SK-N-DZ (cell line): ENCODE measurements at places on chromosomes 12 and 14.

- no peak for DNase-seq
Measured at GRCh38 chr12:9096563-9097176, 19.0 kb downstream of the A2M start.

GRCh38 chr12:70756118-70756517, 118.9 kb upstream of the PTPRB start:
- DNase-seq, result no peak

GRCh38 chr12:75642226-75642625, 130.8 kb upstream of the KRR1 start:
- no peak for DNase-seq

- no peak for DNase-seq
Measured at GRCh38 chr14:101130861-101131260, 227.3 kb upstream of the RTL1 start.

GRCh38 chr12:10115890-10116289, 14.1 kb downstream of the CLEC7A start:
- DNase-seq, result no peak

- peak; percentile 40 for DNase-seq
Measured at GRCh38 chr14:89973234-89973823, 17.6 kb downstream of the TDP1 start.

DNA sequence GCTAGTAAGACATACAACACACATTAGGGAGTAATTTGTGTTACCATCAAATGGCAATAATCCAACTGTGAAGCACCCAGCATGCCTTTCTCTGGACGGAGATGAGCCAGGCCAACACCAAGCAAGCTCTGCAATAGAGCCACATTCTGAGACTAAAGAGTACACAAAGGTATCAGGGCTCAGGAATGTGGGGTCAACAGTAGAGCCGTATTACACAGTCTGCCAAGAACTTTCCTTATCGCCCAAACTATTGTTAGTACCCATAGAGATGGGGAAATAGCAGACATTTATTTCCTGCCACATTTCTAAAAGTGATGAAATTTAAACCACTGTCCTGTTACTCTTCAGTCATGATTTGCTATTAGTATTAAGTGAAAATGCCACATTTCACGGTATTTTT, 113.7 kb downstream of the BMP4 start:
- DNase-seq, result no peak

DNA sequence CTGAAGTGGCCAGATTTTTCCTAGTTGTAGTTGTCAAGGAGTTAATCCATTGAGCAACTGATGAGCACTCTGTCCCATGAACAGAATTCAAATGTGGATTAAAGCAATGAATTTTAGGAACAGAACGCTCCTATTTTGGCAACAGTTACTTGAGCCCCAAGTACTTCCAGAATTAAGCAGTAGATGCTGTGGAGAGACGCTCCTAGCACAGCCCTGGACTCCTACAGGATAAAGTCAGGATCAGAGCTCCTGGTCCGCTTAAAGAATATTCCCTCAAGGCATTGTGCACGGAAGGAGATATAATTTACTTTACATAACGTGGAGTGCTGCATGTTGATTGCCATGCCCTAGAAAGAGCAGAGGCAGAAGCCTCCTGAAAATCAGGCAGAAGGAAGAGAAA, 53.4 kb downstream of the FLRT2 start:
- DNase-seq, result no peak

- no peak for DNase-seq
Measured at GRCh38 chr12:114949058-114949820, 265.3 kb upstream of the TBX3 start.

DNA sequence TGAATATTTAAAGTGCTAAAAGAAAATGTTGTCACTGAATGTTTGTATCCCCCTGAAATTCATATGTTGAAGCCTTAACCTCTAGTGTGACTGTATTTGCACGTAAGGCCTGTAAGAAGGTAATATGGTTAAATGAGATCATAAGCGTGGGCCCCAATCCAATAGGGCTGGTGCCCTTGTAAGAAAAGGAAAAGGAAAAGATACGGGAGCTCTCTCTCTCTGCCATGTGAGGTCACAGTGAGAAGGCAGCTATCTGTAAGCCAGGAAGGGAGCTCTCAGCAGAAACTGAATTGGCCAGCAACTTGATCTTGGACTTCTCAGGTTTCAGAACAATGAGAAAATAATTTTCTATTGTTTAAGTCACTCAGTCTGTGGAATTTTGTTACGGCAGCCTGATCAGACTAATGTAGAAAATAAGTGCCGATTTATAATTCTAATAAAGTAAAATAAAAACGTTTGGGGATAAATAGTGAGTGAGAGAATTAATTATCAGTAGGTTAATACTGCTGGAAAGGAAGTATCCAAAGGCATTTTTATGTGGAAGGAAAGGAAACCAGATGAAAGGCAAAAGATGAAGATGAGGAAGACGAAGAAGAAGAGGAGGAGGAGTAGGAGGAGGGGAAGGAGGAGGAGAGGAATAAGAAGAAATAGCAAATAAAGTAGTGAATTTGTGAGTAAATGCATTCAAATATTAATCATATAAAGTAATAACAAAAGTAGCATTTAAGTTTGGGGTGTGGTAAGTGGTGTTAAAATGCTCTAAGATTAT, 188.5 kb upstream of the KRR1 start:
- no peak for DNase-seq

DNA sequence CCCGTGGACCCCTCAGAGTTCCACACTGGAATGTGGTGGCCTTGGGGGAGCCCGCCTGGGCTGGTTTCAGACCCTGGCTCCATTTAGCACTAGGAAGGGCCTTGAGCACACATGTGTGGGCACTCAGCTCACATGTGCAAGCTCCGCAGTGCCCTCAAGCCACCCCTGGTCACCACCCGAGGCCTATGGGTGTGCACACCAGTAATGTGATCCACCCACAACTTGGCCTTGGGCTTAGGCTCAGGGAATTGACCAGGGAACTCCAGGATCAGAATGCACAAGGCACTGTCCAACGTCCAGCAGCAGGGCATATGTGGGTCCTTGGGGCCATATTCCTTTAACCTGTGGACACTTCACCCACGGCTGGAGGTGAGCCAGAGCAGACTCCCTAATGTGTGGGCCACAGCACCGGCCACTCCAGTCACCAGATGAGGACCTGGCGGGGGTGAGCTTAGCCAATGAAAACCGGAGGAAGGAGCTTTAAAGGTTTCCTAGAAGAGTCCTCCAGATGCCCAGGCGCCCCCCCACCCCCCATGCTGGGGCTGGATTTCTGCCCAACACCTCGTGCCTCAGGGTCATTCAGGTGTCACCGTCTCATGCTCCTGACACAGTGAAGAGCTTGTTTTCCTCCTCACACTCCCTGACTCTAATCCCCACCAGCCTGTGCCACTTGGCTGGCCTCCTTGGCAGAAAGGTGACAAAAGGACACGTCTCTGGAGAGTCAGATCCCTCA, 209.2 kb downstream of the ZFP36L1 start:
- no peak for DNase-seq

GRCh38 chr12:4356041-4356327, 23.5 kb downstream of the FGF23 start:
- peak; percentile 64 for DNase-seq

DNA sequence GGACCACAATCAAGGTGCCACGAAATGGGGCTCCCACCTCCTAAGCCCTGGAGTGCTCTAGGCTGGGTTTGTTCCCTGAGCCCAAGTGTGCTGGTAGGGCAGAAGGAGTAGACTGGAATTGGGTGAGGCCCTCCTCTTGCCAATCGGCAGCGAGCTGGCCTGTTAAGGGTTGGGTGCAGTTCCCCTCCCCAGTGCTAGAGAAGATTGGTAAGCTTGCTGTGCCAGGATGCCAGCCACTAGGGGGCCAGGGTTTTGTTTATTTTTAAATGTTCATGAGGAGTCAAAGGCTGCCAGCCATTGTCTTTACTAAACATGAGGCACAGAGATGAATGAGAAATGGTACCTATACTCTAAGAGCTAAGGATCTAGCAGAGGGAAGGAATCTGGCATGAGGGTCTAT, 79.7 kb downstream of the SPTB start:
- no peak for DNase-seq

- no peak for DNase-seq
Measured at GRCh38 chr12:123671876-123672275, 963 bp downstream of the TCTN2 start.

- DNase-seq, result no peak
Measured at GRCh38 chr12:65630555-65630954, 193.7 kb upstream of the HMGA2 start.

DNA sequence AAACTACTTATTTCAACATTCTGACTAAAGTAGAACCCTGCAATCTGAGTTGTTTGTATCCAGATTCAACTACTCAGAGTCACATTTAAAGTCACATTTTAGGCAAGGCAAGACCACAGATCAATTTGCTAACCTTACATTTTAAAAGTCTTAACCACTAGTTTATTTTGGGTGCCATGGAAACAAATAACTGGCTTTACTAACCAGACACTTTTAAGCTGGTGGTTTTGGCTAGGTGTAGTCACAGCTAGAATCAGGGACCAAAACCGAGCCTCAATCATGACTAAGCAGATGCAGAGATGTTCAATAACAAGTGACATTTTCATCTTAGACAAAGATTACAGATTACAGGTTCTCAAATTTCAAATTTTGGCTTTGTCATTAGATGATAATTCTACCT, 115.3 kb downstream of the PDE6H start:
- DNase-seq, result no peak

GRCh38 chr14:30855345-30856037, 18.9 kb upstream of the COCH start:
- DNase-seq, result no peak

DNA sequence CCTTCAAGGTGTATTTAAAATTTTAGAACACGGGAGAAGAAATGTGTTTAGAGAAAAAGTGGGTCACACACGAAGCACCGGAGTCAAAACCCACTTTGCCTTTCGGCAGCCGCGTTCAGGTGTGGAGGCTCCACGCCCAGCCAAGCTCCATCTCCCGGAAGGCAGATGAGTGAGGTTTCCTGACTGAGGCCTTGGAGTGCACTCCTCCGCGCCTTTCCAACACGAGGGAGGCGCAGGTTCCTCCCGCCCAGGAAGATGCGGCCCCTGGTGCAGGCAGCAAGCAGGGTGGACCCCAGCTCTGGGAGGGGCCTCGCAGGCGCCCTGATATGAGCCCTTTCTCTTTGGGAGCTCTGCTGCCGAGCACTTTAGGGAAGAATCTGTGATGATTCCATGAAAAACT, 22.5 kb downstream of the MTA1 start:
- DNase-seq, result no peak

DNA sequence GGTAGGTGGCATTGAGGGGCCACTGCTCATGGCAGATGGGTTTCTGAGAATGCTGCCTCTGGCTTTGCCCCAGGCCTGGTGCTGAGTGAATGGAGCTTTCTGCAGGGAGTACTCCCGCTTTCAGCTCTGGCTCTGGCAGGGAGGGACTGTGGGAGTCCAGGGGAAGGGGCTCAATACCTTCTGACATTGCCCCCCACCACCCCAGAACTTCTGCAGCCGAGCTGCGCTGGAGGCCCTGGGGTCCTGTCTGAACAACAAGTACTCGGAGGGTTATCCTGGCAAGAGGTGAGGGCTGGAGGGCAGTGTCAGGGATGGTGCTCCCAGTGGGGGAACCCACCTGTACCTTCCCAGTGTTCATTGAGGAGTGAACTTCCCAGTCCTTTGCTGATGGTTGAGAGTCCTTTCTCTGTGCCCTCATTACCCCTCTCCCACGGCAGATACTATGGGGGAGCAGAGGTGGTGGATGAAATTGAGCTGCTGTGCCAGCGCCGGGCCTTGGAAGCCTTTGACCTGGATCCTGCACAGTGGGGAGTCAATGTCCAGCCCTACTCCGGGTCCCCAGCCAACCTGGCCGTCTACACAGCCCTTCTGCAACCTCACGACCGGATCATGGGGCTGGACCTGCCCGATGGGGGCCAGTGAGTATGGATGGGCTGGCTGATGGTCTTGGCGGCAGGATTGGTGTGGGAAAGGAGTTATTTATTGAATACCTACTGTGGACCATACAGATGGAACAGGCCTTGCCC, 1.9 kb downstream of the SHMT2 start:
- DNase-seq, result no peak

DNA sequence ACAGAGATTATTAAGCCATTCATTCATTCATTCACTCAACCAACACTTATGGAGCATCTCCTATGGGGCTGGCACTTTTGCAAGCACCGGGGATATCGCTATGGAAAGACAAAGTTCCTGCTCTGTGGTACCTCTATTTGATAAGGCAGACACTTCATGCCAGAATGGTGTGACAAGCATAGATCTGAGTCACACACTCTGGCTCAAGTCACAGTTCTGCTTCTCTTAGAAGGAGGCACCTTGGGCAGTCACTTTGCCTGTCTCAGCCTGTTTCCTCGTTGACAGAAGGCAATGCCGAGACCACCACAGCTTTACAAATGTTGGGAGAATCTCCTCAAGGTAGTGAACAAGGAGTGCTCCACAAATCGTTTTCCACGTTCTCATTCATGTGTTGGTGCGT, 205.2 kb downstream of the SLC41A2 start:
- no peak for DNase-seq

DNA sequence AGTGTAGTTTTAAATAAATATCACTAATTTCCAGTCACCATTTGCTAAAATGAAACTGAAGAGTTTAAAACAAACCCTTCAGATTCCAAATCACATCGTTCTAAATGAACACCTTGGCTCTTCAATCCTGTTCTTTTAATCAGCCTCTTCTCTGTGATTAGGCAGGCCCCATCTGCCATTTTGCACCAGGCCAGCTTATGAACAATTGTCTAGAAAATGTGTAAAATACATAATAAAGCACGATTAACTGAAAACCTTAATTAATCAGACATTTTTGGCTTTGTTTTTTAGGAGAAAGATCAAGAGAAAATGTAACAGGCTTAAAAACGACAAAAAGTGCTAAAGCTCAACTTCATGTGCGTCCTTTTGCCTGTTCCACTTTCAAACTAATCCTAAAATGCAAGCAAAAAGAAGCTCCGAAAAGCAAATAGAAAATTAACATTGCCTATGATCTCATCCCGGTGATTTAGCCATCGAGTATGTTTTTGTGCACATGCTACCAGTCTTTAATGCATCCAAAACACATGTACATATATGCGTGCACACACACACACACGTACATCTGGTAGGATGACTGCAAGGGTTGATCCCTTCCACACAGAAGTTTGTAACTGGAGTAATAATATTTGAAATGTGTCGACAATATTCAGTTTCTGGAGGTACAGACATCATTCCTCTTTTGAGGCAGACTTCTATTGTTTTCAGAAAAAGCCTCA, 288.6 kb downstream of the FOXN3 start:
- DNase-seq, result no peak

DNA sequence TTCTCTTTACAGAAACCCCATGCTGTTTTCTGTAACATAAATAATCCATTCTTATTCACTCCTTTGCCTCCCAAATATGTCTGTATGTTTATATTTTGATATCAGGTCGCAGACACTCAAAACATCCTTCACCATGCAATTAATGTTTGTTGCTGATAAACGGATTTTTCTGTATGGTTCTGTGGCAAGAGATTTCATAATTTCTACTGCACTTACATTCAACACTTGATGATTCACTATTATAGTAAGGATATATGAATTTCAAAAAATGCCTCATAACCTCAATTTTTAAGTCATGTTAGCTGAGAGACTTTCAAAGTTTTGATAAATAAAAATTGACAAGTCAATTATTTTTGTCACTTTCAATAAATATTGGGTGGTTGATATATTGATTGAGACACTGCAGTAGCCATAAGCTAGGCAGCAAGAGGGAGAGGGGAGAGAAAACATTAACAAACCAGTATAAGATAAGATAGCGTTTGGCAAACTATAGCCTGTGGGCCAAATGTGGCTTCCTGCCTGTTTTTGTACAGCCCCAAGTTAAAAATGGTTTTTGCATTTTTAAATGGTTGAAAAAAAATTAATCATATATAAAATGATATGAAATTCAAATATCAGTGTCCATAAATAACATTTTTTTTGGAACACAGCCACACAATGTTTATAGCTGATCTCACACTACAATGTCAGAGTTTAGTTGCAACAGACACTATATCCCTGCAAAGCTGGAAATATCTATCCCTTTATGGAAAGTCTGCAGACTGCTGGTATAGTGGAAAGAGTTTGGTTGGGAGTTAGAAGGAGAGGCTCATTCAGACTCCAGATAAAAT, 18.3 kb downstream of the ALDH6A1 start:
- DNase-seq, result no peak
